Activated CD8-positive, alpha-beta memory T cell treated with anti-CD3 and anti-CD28 coated beads, Interleukin-2, amount 50 U/mL, for 4 hours (primary cell): ENCODE measurements at places on chromosomes 11 and 22.

DNA sequence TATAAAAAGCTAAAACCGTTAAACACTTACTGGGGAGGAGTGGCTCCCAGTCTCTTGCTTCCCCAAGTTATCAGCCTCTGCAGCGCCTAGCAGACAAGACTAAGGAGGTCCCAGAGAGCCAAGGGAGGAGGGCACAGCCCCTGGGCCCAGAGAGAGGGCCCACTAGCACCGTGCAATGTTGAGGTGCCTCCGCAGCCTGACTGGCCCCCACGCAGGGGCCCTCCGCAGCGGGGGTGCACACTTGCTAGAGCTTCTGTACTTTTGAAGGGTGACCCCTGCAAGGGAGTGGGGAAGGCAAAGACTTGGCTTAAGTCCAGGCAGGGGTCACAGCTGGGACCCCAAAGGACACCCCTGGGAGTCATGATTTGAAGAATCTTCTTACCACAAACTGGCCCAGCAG, 98.0 kb downstream of the ADAMTS15 start:
- DNase-seq: no peak

DNA sequence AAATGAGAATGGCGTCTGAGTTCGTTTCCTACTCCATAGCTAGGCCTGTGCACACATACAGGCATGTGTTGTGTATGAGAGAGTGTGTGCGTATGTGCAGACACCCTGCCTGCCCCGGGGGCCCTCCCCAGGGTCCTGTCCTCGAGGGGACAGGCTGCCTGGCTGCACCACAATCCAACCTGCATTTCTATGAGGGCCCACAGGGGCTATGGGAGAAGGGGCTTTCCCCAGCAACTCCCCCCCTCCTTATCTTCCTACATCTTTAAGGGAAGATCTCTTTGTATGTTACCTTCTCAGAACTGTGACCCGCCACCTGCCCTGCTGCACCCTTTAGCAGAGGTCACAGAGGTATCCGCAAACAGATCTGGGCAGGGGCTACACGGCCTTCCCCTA, 14.9 kb downstream of the ADORA2A start:
- no peak for DNase-seq

DNA sequence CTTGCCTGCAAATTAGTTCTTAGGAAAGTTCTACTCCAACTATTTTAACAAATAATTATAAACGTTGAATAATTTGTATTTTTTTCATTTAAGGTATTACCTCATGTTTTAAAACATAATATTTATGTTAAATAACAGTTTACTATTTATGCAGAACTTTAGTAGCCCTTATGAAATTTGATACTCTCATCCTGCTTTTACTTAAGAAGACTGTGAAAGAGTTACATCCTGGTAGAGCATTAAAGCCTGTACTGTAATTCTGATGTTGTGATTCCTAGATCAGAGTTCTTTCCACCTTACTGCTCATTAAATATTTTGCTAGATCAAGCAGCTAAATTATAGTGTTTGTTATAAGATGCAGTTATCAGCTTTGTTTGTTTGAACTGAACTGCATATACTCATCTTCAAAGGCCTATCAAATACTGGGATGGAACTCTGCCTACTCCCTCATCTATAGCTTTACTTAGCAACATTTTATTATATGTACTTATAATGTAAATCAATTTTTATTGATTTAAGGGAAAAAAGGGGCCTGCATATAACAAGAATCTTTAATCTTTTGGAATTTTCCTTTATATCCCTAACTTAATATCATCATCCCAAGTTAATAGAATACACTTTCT, 304.2 kb downstream of the DYNC2H1 start:
- no peak for DNase-seq

- DNase-seq: no peak
Measured at GRCh38 chr22:38950527-38951295, 6.7 kb upstream of the APOBEC3A start.

- no peak for DNase-seq
Measured at GRCh38 chr11:16786131-16786530, 47.7 kb downstream of the C11orf58 start.

GRCh38 chr11:111427471-111427912, 48.4 kb upstream of the POU2AF1 start:
- DNase-seq: no peak

DNA sequence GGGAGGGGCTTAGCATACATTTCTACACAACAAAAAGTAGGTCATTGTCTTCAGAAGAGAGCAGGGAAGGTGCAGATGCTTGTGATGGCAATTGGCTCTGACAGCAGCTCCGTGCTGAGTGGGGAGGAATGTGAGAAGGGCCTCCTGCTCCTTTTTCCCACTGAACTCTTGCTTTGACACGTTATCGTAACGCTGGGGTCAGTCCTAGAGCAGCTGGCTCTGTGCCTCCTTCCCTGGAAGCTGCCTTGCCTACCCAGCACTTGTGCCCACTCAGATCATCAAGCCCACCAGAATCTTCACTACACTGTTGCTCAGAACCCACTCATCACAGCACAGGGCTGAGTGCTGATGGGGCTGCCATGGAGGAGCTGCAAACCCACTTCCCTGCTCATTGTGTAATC, 14.9 kb upstream of the NAV2 start:
- DNase-seq: no peak

DNA sequence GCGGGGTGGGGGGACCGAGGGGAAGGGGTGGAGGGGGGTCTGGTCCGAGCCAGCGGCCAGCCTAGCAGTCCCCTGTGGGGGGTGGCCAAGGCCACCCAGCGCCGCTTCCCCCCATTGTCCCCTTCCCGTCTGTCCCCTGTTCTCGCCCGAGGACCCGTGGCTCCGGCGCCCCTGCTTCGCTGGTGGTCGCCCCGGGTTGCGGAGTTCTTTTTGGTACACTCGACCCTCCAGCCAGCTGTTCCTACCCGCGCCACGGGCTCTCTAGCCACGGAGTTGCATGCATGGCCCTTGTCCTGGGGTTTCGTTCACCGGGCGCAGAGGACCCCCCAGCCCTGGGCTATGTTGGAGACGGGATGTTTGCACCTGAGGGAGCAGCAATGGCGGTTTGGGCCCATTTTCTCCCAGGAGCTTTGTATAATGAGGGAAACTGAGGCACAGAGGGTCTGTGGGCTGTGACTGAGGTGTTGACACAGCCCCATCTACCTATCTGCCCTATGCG, 489 bp downstream of the RNF214 start:
- DNase-seq: no peak

DNA sequence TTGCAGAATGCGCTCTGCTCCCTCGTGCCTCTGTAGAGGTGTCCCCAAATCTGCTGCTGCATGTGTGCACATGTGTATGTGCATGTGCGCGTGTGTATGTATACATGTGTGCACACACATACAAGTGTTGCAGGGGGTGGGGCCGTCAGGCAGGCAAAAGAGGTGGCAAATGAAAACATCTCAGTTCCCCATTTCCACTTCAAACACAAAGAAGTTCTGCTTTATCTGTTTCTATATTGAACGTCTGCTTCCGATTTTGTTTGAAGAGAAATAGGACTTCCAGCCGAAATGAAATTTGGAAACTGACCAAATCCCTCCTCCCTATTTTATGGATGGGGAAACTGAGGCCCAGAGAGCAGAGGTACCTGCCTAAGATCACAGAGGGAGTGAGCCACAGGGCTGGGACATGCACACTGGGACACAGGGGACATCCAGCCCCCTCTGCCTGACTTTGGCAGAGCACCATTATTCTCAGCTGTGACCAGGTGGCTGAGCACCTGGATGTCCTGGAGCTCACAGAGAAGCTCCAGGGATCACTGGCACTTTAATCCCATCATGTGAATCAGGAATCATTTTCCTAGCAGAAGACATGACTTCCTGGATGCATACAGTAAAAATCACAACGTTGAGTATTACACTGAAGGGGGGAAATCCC, 41.2 kb upstream of the ALX4 start:
- DNase-seq: no peak

- no peak for DNase-seq
Measured at GRCh38 chr22:24687322-24687721, 84.3 kb downstream of the GGT1 start.
